ENCODE measurements at places on chromosomes 4 and X.

DNA sequence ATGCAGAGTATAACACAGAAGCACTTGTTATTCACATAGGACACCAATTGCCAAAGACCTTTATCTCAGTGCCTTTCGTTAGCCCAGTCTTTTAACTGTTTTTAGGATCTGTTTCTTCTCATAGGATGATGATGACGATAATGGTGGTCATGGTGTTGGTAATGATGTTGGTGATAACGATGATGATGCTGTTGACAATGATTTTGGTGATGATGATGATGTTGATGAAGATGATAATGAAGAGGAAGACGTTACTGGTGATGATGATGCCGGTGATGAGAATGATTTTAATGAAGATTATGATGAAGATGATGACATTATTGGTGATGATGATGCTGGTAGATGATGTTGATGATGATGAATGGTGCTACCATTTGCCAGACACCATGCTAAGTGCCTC lies 29.8 kb downstream of the LDB2 start:
- no peak for DNase-seq

GRCh38 chrX:142040906-142041305 lies 137.2 kb downstream of the MAGEC1 start:
- no peak for DNase-seq

- DNase-seq = peak; percentile 84
Measured at GRCh38 chr4:83207497-83208101, 77.0 kb downstream of the COQ2 start.

DNA sequence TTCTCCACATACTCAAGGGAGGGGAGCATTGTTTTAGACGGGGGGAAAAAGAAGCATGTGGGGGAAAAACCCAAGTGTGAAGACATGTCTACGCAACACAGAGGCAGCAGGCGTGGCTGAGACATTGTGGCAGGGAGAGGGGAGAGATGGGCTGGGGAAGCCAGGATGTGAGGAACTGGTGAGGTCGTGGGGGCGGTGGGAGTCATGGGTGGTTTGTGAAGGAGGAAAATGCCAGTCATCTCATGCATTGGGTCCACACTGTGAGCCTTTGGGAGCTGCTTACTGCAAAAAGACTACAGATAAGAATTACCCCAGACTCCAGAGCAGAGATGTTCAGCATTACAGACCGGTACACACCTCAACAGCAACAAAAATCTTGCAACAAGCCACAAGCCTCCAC lies 2.1 kb downstream of the JAKMIP1 start:
- DNase-seq = no peak

DNA sequence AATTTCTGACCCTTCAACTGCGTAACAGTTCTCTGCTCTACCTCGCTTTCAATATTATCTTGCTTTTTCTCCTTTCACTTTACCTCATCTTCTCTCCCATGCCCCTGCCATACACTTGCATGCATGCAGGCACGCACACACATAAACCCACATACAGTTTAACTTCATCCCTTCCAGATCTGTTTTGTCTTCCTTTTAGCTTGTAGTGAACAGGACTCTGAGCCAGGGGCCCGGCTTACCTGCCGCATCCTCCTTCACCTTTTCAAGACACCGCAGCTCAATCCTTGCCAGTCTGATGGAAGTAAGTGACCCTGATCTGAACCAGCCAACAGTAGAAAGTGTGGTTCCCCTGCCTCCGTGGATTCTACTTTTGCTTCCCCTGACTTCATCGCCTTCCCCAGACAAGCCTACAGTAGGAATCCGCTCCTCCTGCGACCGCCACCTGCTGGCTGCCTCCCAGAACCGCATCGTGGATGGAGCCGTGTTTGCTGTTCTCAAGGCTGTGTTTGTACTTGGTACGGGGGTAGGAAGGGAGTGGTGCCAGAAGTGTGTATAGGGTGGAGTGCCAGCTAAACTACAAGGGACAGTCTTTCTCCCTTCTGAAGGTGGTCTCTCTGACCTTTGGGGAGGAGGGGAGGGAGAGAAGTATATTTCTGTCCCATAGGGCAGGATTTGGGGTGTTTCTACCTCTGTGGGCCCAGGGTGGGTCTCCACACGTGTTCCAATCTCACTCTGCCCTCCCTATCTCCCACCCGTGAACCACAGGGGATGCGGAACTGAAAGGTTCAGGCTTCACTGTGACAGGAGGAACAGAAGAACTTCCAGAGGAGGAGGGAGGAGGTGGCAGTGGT lies 10.7 kb downstream of the MED12 start:
- peak; percentile 46 for DNase-seq

- DNase-seq = no peak
Measured at GRCh38 chr4:98298022-98298421, 36.8 kb downstream of the RAP1GDS1 start.

DNA sequence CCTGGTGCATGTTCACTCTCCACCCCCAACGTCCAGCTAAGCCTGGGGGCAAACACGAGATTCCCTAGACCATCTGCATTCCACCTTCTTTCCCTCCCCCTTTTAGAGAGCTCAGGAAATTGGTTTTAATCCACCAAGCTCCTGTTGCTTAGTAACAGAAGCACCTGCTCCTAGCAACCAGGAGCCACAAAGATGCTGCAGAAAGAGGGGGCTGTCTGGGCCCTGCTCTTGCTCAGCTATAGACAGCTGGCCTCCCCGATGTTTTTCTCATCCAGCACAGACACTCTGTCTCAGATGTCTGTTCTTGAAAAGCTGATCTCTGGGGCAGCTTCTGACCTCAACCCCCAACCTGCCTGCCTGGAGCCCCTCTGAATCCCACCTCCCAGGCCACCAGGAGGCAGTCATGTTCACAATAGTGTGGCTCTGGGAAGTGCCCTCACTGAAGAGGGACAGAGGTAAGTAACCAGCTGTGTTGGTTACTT lies 71.5 kb downstream of the SLC16A2 start:
- DNase-seq = no peak

GRCh38 chrX:150361070-150361776 lies 1.9 kb upstream of the MAMLD1 start:
- DNase-seq = peak; percentile 46

- no peak for DNase-seq
Measured at GRCh38 chr4:185066179-185066578, 47.9 kb downstream of the HELT start.

GRCh38 chrX:16472345-16472744 lies 177.6 kb upstream of the S100G start:
- no peak for DNase-seq

- DNase-seq = no peak
Measured at GRCh38 chrX:110157444-110157843, 154.5 kb downstream of the TMEM164 start.

GRCh38 chrX:145923376-145923775 lies 105.7 kb downstream of the SLITRK2 start:
- DNase-seq = no peak

DNA sequence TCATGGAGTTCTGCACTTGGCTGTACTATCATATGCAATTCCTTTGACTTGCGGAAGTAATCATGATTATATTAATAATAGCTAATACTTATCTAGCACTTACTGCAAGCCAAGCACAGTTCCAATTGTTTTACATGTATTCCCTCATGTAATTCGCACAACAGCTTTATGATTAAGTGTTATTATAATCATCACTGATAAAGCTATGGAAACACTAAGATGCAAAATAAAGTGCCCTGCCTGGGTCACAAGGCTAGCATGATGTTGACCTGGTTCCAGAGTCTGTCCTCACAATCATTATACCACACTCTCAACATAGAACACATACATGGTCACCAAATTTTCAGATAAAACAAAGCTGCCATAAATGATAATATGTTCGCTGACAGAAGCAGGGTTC lies 234.6 kb downstream of the FMR1NB start:
- DNase-seq = no peak

GRCh38 chr4:145503486-145504072 lies 21.9 kb downstream of the SMAD1 start:
- no peak for DNase-seq

- DNase-seq = no peak
Measured at GRCh38 chr4:78379040-78379439, 172.5 kb upstream of the ANXA3 start.
